GF-D8 (cell line): ENCODE measurements at places on chromosomes 2 and 18.

DNA sequence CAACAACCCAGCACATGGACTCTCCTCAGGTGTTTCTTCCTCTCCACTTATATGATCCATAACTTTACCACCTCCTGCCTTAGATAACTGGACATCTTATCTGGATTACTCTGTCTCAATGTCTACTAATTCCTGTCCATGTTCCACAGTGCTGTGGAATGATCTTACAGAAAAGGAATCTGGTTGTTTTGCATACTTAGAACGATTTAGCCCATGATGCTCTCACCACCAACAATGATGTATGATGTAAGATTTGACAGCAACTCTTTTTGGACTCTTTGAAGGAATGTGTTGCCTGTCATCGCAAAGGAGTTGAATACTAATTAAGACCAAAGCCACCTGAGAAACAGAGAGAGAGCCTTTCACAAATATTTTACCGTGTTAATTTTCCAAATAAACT, 37.7 kb upstream of the SYT4 start:
- DNase-seq = no peak

DNA sequence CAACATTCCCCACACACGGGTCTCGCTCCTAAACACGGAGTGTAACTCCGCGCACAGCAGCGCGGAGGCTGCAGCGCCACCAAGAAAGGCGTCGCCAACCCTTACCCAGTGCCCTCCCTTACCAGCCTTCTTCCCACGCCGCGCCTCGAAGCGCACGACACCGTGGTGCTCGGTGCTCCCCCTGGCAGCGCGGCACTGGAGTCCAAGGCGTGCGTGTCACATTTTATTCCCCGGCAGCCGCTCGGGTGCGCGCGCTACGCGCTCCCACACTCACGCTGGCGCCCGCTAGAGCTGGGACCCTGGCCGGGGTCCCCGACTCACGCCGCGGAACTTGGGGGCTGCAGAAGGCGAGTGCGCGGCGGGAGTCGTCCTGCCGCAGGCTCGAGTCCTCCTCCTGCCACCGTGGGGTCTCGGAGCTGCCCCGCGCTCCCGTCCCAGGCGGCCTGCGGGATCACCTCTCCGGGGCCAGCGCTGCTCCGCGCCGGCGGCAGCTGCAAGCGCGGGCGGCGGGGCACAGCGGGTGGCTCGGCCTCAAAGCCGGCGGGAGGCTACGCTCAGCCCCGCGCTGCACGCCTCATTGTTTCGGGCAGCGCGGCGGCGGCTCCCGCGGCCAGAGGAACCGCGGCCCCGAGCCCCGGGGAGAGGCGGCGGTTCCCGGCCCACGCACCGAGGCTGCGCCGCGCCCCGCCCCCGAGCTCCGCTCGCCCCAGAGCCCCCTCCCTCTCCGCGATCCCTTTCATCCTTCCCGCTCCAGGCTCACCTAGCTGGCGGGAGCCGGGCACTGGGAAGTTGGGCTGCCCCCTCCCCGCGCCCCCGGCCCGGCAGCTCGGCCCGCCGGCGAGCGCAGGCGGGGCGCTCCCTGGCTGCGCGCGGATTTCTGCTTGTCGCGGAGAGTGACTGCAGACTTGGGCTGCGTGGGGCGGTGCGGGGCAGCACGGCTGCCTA, at the start of gene ST6GAL2:
Gene ST6GAL2, minus strand, starts transcription at position 197 of the 945 bp plus-strand sequence. CDS start 42,190 bp downstream, outside the sequence.
- no peak for DNase-seq

DNA sequence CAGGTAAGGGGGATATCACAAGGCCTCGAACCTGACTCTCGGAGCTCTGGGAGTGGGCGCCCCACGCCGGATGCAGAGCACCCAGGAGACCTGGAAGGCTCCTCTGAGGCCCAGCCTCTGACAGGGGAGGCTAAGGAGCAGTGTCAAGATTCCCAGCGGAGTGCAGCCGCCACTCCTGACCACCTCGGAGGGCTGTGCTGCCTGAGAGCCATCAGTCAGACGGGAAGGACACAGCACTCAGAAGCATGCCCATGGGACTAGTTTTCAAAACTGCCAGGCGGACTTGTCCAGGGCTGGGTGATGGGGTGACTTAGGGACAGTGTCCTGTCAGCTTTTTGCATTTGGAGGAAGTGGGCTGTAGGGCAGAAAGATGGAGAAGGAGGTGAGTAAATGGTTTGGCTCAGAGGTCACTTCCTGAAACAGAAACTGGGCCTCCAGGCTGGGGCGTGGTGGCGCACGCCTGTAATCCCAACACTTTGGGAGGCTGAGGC, 34.6 kb upstream of the B3GNT7 start:
- no peak for DNase-seq

- no peak for DNase-seq
These were observed 11.9 kb downstream of the NGEF start for GRCh38 chr2:233000886-233001750.

- no peak for DNase-seq
These were observed 125.8 kb upstream of the EFEMP1 start for GRCh38 chr2:56049233-56049845.

GRCh38 chr2:231648579-231649174, 56.0 kb downstream of the TEX44 start:
- no peak for DNase-seq

GRCh38 chr2:143807671-143808070, 678.5 kb downstream of the ARHGAP15 start:
- no peak for DNase-seq

- no peak for DNase-seq
These were observed 1355.4 kb upstream of the ACVR2A start for GRCh38 chr2:146489386-146489785.

- DNase-seq = no peak
These were observed 471.6 kb downstream of the MBD2 start for GRCh38 chr18:53752781-53753367.

DNA sequence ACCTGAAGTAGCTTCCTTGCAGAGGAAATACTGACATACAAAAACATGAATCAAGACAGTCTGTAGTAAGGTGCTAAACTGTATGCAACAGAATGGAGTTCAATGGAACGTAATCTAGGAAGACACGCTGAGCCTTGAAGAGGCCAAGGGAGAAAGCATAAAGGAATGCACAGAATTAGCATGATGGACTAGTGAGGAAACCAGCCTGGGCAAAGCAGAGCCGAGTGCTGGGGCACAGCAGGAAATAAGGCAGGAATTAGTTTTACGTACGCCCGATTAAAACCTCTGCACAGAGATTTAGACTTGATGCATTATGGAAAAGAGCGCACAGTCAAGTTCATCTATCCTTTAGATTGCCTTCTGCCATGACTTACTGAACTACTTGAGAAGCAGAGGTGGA, 200.3 kb downstream of the DLGAP1 start:
- no peak for DNase-seq

DNA sequence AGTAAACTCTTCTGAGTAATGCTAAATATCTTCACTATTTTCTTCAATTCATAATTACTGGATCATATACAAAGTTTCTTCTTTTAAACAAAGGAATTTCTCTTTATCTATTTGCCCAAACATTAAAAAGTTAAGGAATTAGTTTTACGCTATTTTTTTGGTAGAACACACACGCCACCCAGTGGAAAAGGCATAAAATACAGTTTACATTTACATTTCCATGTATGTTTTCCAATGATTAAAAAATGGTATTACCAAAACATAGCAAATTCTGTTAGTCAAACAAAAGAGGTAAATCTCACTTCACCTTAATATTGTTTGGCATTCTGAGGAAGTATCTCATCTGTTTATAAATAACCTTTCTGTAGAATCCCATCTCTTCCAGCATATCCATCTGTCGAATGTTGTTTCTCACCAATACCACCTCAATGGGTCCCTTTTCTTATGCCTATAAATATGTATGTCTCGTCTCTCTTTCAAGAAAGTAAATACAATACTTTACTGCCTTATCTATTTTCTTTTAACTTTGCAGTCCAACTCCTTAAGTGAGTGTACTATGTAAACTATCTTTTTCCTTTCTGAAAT, 7.2 kb downstream of the BOLL start:
- DNase-seq = no peak

GRCh38 chr2:124025891-124026434, 876 bp downstream of the CNTNAP5 start:
- no peak for DNase-seq

DNA sequence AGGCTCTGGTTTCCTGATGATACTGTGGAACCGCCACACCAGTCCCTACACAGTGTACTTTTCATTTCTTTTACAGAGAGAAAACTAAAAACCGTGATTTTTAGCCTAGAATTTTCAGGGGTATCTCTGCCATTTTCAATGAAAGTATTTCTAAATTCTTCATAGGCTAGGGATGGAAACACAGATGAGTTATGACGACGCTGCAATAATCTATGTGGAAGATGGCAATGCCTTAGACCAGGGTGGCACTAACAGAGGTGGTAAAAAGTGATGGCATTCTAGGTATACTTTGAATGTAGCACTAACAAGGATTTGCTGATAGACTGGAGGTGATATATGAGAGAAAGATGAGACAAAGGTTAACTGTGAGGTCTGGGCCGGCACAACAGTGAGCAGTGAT, 56.5 kb downstream of the TTC21B start:
- no peak for DNase-seq

- DNase-seq = no peak
These were observed 427.1 kb downstream of the RND3 start for GRCh38 chr2:150060341-150060740.

DNA sequence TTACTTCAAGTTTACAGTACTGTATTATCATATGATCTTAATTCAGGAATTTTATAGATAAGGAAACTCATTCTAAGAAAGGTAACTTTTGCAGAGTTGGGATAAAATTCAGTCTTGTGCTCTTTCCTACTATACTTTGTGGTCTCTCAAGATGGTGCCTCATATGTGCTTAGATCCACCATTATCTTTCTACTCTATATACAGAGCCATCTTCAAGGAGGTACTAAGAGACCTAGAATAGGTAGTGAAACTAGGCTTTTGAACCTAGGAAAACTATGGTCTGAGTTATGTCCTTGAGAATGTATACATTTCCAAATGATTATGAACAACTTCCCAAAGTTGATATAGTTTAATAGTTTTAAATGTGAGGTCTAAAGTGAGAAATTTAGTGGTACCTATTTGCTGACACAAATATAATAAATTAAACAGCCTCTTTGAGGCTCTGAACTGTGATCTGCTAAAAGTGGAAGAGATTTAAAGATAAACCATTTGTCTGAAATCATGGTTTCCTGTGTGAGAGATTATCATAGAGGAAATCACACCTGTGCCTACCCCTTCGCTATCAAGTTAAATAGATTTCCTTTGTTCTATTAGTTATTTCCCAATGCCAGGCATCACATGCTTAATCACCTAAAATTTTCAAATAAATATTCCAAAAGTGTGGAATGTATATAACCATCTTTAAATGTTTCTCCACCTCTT, 27.2 kb downstream of the ACAA2 start:
- DNase-seq = no peak

- DNase-seq = no peak
These were observed 43.2 kb downstream of the CLASP1 start for GRCh38 chr2:121605820-121606733.

DNA sequence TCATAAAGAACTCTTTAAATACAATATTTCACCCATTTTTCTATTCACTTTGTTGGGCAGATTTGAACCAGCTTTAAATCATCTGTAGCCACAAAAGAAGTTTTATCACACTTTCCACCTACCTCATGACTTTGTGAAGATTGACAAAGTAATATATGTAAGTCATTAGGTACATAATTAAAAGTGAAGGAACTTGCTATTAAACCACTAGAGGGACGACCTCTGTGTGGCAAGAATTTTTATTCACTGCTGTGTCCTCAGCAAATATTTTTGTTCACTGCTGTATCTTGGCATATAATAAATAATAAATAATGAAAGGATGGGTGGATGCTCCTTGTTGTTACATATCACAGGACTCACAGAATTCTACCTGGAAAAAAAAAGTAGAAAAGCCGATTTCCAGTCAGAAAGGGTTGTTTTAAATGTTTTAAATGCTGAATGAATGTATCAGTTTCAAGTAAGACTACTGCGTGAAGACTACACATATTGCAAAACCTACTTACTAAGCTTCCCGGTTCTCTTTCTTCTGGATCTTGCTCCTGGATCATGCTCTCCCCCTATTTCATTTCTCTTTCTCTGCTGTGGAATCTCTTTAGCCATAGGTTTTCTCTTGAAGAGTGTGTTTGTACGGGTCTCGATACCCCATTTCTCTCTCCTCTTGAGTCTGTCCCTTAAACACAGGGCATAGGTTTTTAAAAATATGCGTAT, 44.8 kb downstream of the KCMF1 start:
- no peak for DNase-seq

DNA sequence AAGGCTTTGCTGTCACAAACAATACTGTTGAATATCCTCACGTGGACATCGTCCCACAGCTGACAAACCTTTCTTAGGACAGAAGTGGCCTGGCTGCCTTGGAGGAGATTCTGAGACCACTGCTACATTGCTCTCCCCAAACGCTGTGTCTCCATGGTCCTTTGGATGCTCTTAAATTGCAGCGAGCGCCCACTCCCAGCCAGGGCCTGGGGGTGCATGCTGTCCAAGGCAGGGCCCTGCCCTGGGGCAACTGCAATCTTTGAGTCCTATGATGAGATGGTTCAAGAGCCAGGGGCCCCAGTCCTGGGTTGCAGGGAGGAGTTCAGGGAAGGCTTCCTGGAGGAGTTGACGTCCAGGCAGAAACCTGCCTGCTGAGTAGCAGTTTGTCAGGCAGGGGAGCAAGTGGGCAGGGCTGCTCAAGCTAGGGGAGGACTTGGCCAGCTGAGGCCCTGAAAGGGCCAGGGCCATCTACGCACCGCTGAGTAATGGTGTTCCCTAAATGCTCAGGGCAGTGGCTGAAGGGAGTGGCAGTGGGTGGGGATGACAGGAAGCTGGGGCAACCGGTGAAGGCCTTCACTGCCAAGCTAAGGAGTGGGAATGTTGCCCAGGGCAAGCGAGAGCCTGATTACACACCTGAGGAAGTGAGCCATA, 10.8 kb upstream of the SDC1 start:
- no peak for DNase-seq

- DNase-seq = no peak
These were observed 852 bp upstream of the KCNH7 start for GRCh38 chr2:162839419-162839818.

DNA sequence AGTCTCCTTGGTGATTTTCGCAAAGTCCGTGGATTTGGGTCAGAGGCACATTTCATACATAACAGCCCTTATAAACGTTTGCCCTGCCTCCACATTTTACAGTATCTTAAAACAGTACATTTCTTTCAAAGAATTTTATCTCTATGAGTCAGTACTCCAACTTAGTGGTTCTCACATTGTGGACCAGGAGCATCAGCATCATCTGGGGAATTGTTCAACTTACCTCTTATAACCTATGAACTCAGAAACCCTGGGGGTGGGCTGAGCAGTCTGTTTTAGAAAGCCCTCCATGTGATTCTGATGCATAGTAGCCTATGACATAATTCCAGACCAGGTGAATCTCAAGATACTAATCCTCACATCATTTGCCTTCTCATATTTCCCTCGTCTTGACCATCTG, 12.4 kb downstream of the SUPT7L start:
- DNase-seq = no peak

GRCh38 chr2:18178736-18179349, 300.4 kb downstream of the KCNS3 start:
- no peak for DNase-seq

- DNase-seq = no peak
These were observed 682 bp upstream of the SCLY start for GRCh38 chr2:238060096-238060541.

- peak; percentile 43 for DNase-seq
These were observed 35.3 kb upstream of the KCNF1 start for GRCh38 chr2:10876394-10876793.
